ENCODE measurements at places on chromosomes 5 and 9.
A peak's percentile ranks its signal among the peaks of the same experiment; 100 is the strongest.

- no peak for DNase-seq
Observed at GRCh38 chr5:2280318-2280717, 397.6 kb upstream of the IRX4 start.

DNA sequence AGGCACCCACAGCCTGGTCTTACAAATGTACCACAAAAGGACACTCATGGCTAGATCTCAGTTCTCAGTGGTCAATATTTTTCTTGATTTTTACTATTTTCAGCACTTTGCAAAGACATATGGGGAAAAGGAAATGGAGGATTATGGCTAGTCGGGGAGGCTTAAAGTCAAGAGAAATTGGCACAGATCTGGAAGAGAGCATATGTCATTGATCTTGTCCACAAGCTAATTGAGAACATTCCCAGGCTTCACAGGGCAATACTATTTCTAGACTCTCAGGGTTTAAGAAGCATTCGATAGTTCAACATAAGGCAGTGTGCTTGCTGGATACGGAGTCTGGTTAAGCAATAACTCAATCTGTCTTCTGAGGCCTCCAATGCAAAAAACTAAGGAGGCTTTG, 285.8 kb downstream of the ZNF608 start:
- DNase-seq: no peak

DNA sequence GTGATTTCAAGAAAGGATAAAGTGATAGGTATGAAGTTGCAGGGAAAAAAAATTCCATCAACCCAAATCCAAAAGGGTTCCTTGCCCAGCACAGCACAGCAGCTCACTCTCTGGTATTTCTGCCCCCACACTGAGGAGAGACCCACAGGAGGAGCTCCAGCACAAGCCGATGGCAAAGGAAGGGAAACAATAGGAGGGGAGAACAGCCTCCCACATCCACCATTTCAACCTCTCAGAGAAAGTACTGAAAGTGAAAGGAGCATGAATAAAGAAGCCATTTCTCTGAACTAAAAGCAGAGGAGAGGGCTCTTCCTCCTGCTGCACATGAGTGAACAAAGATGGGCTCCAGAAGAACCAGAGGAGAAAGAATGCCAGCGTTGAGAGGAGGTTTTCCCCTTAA, 54.9 kb upstream of the ZSWIM6 start:
- DNase-seq: no peak

- no peak for DNase-seq
Observed at GRCh38 chr9:76758476-76758875, 5.8 kb upstream of the PCA3 start.

DNA sequence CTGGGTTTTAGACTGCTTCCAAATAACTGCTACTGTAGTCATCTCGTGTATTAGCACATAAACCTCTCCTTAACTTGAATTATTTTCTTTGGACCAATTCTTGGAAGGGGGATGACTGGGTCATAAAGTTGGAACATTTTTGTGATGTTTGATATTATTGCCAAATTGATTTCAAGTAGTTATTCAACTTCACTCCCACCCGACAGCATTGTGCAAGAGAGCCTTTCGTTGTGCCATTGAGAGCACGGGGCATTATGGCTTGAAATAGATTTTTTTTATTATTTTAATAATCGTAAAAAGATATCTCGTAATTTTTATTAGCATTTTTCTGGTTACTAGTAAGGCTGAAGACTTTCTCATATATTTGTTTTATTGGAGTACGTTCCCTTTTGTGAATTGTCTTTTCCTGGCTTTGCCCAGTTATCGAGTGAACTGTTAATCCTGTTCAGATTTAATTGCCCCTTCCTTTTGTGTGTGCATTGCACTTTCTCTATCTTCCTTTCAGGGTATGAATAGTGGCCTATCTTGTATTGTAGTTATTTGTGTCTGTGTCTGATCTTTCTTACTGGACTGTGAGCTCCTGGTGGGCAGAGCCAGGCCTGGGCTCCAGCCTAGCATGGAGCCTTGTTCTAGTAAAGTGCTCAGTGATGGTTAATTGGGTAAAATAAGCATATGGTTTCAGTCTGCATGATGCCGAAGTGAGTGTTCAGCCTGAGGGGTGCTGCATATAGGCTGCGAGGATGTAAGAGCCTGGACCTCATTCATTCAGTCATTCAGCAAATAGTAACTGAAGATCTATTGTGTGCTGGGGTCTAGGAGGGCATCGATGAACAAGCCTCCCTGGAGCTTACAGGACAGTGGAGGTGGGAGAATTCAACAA, 93.5 kb upstream of the SHB start:
- DNase-seq: no peak

DNA sequence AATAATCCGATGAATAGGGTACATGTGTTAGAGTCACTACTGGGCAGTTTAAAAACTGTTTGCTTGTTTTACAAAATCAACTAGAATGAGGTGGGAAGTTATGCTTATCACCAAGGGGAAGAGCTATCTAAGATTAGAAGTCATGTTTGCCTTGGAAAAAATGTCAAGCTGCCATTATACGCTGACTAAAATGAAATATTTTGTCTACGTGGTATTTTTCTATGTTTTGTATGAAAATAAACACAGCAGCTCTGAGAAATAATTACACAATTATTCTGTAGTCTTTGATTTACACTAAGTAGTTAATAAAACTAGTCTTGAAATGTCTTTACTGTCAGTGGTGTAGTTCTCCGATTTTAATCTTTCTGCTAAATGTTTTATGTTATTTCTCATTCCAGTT, 241.9 kb upstream of the TARS1 start:
- DNase-seq: no peak

- DNase-seq: no peak
Observed at GRCh38 chr9:74942801-74943200, 9.9 kb downstream of the C9orf40 start.

GRCh38 chr5:131068893-131069643, 96.0 kb downstream of the HINT1 start:
- DNase-seq: no peak

GRCh38 chr5:40399349-40399748, 280.4 kb upstream of the PTGER4 start:
- DNase-seq: no peak

- DNase-seq: no peak
Observed at GRCh38 chr9:134807716-134808446, 72.7 kb upstream of the FCN2 start.

- no peak for DNase-seq
Observed at GRCh38 chr5:143757116-143757515, 54.8 kb upstream of the HMHB1 start.

DNA sequence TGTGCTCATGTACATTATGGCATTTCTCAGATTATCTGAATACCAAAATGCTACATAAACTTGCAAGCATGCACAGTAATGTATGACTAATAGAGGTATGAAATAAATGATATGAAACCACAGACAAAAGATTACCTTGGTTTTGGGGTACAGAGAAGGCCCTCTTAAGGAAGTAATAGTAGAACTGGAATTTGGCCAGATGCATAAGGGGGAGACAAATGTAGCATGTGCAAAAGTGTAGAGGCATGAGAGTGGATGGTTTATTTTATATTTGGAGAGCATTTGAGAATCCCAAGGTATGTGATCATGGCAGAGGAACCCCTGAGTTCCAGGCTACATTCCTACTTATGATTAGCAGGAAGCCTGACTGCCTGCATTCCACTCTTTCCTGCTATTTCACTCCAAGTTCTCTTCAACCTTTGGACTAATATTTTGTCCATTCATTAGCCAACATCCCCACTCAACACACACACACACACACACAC, 74.2 kb downstream of the MAMDC2 start:
- no peak for DNase-seq

DNA sequence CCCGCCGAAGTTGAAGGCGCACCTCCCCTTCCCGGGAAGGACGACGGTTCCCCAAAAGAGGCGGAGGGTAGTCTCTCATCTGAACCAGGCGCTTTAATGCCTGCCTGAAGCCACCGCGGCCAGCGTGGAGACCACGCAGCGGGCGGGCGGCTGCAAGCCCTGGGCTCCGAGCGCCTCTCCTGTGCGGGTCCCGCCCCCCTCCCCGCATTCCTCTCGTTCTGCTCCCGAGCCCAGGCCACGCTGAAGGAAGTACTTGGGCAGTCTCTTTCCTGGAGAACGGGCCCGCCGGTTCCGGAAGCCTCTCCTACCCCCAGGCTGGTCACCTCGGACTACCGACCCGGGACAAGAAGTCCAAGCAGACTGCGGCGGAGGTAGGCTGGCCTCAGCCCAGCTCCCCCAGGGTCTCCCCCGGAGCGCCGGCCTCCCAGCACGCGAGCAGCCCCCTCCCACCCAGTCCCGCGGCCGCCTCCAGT, 571 bp downstream of the PPIC start:
- DNase-seq: peak; percentile 24

GRCh38 chr5:92320446-92320845, 937.3 kb upstream of the ARRDC3 start:
- no peak for DNase-seq

GRCh38 chr5:177086654-177087397, at the start of gene FGFR4:
TSS of gene FGFR4 (plus strand) at chr5:177086915. CDS start at chr5:177089603, 2,688 bp downstream.
- DNase-seq: peak; percentile 43

DNA sequence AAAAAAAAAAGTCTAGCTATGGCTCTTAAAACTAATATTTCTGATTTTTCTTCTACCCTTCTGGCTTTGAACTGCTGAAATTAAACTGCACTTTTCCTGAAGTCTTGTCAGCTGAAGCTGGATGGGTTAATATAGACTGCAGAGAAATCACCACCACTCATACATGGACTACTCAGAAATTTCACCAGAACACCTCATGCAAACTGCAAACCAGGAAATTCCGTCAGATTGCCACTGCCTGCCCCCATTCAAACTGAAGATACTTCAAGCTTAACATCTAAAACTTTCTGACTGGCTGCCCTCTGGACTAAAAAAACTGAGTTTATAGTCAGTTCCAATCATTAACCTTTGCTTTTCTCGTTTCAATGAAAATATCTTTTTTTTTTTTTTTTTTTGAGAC, 11.6 kb upstream of the ANXA2R start:
- DNase-seq: no peak

- DNase-seq: peak; percentile 48
Observed at GRCh38 chr9:35729700-35730485, 2.1 kb downstream of the TLN1 start.

DNA sequence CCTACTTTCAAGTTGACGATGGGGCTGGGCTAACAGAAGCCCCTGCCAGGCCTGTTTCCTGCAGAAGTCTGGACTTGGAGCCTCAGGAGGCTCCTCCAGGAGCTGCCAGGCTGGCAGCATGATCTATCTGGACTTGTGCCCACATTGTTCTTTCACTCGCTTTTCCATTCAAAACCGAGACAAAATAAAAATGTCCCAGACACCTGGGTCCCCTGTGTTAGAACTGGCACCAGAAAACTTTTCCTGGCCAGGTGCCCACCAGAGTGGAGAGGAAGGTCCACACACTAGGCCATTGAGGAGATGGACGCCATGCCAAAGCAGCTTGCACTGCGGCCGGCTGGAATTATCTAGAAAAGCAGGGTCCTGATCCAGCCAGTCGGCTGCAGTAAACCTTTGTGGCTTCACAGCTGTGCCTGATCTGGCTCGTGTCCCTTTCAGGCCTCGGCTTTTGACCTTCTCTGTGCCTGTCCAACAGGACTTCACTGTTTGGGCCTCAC, 78.2 kb downstream of the GCNT1 start:
- DNase-seq: no peak

DNA sequence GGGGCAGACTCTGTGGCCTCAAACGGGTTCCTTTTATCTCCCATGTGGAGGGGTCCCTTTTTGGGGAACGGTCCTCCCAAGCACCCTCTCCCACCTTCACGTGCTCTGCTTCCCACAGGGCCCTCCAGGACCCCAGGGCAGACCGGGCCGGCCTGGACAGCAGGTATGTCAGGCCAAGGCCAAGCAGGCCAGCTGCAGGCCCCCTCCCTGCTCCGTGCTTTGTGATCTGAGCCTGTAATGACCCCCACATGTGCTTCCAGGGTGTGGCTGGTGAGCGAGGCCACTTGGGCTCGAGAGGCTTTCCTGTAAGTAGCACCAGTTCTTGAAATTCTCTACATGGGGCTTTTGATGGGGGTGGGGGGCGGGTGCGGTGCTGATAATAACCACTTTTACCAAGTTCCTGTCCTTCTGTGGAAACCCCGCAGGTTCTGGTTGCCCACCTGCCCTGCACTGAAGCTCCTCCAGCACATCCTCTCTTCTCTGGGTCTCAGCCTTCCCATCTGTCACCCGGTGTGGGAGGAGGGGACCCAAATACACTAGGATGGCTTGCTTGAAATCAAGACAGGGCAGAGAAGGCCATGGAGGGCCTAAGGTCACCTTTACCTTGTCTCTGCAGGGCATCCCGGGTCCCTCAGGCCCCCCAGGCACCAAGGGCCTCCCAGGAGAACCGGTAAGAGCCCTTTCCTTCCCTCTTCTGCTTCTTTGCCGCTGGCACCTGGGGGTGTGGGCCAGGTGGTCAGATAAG, 57.9 kb upstream of the ORM1 start:
- no peak for DNase-seq

GRCh38 chr9:11973511-11973910, 719.7 kb upstream of the TYRP1 start:
- no peak for DNase-seq

DNA sequence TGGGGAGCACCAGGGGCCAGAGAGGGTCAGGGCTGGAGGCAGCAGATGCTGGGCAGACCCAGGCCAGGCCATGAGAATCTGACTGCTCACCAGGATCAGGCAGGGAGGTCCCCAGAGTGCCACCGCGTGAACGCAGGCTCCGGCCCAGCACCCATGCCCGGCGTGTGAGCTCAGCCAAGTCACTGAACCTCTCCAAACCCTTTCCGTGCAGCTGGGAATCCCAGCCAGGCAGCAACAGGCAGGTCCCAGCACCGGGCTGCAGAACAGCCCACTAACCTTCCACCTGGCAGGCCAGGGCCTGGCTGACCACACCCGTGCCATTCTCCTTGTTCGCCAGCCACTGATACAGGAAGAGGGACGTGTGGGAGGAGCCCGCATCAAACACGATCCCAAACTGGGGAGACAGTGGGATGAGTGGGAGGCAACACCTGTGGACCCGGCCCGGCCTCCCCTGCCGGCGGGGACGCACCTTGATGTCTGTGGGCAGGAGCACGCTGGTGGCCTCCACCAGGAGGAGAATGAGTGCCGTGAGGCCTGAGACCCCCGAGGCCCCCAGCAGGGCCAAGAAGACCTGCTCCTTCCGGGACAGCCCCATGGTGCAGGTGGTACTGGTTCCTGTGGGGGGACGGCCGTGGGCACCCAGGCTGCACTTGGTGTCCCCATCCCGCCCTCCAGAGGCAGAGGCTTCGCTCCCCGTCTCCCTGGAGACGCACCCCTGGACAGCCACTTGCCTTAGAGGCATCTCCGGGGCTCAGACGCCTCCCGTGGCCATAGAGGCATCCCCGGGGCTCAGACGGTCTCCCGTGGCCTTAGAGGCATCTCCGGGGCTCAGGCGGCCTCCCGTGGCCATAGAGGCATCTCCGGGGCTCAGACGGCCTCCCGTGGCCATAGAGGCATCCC, 3.2 kb downstream of the ENTPD8 start:
- no peak for DNase-seq

- no peak for DNase-seq
Observed at GRCh38 chr9:18238254-18238653, 235.7 kb upstream of the ADAMTSL1 start.

- no peak for DNase-seq
Observed at GRCh38 chr5:125894383-125894782, 528.8 kb upstream of the GRAMD2B start.

GRCh38 chr5:68339921-68340321, 124.4 kb downstream of the PIK3R1 start:
- DNase-seq: no peak

Data from SK-N-DZ (cell line).